ENCODE measurements at places on chromosomes 12 and 14.
A peak's percentile ranks its signal among the peaks of the same experiment; 100 is the strongest.

GRCh38 chr12:40727774-40728483 is 35.7 kb downstream of the CNTN1 start:
- no peak for DNase-seq

- peak; percentile 18 for DNase-seq
These were observed 25.7 kb downstream of the METTL25 start for GRCh38 chr12:82383930-82384552.

DNA sequence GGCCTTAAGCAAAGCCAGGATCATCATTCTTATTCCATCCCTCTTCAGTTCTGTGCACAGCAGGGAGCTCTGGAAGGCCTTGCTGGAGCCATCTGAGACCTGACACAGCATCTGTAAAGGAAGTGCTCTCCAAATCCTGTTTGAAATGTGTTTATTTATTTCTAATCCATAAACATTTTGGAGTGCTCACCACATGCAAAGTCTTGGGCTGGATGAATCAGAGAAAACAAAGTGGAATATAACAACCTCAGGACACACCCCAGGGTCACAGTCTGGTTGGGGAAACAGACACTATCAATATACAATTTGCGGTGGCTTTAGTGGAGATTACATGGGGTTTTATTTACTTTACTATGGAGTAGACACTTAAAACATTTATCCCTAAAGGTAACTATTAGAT is 54.3 kb downstream of the BMP4 start:
- no peak for DNase-seq

GRCh38 chr12:111546171-111546570 is 52.9 kb downstream of the ATXN2 start:
- peak; percentile 13 for DNase-seq

DNA sequence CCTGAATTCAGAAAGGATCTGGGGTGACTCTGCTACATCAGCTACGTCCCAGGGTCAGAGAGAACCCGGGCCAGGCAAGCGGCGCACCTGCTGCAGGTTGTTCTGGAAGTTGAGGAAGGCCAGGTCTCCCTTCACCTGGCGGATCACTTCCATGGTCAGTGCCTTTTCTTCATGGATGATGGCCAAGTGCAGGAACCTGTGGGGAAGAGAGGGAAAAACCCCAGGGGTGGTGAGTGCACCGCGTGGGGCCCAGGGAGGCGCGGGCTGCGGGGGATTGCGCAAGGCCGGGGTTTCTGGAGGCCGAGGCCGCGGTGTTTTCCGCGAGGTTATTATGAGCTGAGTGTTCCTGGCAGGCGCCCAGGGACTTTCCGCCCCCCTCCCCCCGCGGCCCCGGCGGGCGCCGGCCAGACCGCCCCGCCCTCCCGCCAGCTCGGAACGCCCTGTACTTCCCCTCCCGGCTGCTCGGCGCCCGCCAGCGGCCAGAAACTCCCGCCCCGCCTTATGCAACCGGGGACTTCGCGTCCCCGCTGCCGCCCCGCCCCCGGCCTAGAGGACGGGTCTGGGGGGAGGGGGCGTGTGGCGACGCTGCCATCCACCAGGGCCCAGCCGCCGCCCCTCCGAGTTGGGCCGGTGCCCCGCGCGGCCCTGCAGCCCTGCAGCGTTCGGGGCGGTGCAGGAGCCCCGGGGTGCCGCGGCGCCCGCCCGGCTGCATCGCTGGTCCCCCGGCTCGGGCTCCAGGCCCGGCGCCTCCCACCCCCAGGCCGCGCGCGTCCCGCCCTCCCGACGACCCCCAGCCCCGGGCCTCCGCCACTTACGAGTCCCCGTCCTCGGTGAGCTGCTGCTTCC is 723 bp downstream of the NFKBIA start:
- peak; percentile 94 for DNase-seq

- DNase-seq = no peak
These were observed 61.4 kb downstream of the LMNTD1 start for GRCh38 chr12:25491396-25492325.

DNA sequence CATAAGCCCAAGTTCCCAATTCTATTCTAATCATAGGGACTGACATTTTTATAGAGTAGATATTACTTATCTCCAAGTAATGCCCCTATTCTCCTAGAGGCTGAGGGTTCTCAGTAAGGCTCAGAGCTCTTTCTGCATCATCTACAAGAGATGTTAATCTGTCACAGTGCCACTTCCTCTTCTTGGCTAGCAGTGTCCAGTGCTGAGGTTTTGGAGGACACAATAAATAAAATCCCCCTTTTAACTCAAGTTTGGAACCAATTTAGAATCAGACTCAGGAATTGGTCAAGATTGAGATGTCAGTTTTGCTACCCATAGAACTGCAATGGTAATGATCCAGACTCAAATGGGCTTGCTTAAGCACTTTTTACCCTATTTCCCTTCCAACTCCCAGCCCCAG is 154.1 kb upstream of the ARID2 start:
- no peak for DNase-seq
